HepG2 (cell line): ENCODE measurements at places on chromosomes 5 and 9. TPM values are rescaled to one million over a fixed set of nuclear protein-coding genes. Genes with fewer than 3 reads are reported as not detected.

The FAM81B gene
- total RNA-seq = not detected in 2 replicates

DNA sequence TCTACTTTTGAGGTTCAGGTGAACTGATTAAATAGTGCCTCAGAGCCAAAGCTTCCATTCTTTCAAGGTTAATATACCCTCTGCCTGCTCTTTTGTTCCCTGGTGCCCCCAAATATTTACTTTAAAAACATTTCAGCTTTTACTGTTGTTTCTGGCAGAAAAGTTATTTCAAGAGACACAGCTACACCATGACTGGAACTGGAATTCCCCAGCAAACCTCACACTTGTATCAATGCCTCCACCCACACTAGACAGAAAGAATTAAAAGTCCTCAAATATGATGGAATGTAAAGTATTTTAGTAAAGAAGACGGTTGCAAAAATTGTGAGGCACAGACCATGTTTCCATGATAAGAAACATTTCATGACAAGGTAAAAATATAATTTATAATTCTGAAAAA is 720.2 kb upstream of the TYRP1 start:
- DNase-seq = no peak
- no peaks in the 10 kb centered on the region for H3K27me3 ChIP-seq
- H3K36me3 ChIP-seq = no peaks in the 10 kb centered on the region
- no peak overlapping the region for H3K27ac ChIP-seq
- no peaks in the 10 kb centered on the region for H3K4me1 ChIP-seq
- H3K4me3 ChIP-seq = no peak overlapping the region

The SLCO4C1 gene
- total RNA-seq = 7.8 and 9.6 TPM in 2 replicates

- no peak for DNase-seq
- no peak overlapping the region for H3K4me3 ChIP-seq
- no peaks in the 10 kb centered on the region for H3K4me1 ChIP-seq
- peaks cover 11% of the 10 kb centered on the region; the same call in 2 of the 3 replicates for H3K27me3 ChIP-seq
Observed at GRCh38 chr9:114693248-114693855, 11.4 kb upstream of the TEX48 start.

The PCDHGA2 gene
- total RNA-seq = 0.04 TPM in 1 of 2 replicates, not detected in the other
